ENCODE measurements at places on chromosomes 3 and 15. TPM values are rescaled to one million over a fixed set of nuclear protein-coding genes. Genes with fewer than 3 reads are reported as not detected.

The PRSS50 gene
- 0.68 TPM for total RNA-seq

The GOLGA6B gene
- total RNA-seq, result 0.21 TPM

The THSD4 gene
- 1.6 TPM for total RNA-seq

The ALPK3 gene
- 190 TPM for total RNA-seq

The SOX14 gene
- not detected for total RNA-seq

The ACAD9 gene
- total RNA-seq, result 42.3 TPM

The IFT122 gene
- total RNA-seq, result 8.1 TPM

The PLSCR5 gene
- total RNA-seq, result not detected

The SLC7A14 gene
- total RNA-seq, result 0.24 TPM

The CSTA gene
- total RNA-seq, result 0.37 TPM

The PCOLCE2 gene
- not detected for total RNA-seq

Data from myocyte (in vitro differentiated cells).